ELR (cell line): ENCODE measurements at places on chromosomes 1 and 21.

GRCh38 chr21:18249672-18250071, 5.0 kb downstream of the CHODL start:
- DNase-seq, result no peak

DNA sequence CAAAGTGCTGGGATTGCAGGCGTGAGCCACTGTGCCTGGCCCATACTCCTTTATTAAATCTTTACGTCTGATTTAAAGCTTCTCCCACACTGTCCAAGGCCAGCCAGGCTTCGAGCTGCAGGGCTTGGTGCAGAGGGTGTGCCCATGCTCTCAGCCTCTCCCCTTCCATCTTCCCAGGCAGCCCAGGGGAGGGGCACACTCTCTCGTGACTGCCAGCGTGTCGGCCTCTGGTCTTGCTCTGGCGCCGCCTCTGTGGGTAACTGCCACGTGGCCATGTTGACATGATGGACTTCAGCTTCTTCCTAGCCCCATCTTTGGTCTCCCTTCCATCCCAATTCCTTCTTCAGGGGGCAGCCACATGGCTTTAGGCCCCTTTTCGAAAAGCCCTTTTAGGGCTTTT, 4.7 kb downstream of the GPR137B start:
- DNase-seq, result no peak

- no peak for DNase-seq
These were observed 108.0 kb upstream of the KIF26B start for GRCh38 chr1:245046769-245047168.

- no peak for DNase-seq
These were observed 140.5 kb downstream of the LIPI start for GRCh38 chr21:14070049-14070893.

DNA sequence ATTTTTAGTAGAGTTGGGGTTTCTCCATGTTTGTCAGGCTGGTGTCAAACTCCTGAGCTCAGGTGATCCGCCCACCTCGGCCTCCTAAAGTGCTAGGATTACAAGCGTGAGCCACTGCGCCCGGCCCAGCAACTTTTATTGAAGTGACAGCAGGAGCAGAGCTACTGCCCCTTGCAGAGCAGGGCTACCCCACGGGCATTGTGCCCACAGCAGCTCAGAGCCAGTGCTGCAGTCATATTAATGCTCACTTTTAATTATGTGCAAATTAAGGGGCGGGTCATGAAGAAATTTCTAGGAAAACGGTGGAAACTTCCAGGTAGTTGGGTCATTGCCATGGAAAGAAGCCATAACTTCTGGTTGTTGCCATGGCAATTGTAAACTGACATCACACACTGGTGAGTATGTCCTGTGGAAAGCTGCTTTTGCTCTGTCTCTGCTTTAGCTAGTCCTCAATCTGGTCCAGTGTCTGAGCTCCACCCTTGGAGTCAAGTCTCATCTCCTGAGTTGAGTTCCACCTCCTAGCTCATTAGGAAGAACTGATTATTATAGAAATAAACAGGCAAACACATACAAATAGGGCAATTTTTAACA, 127.3 kb upstream of the ADGRL4 start:
- DNase-seq, result no peak

GRCh38 chr1:50860702-50861101, 99.4 kb downstream of the FAF1 start:
- no peak for DNase-seq

- DNase-seq, result no peak
These were observed 13.3 kb downstream of the ITGB2 start for GRCh38 chr21:44907225-44907965.
